ENCODE measurements at places on chromosomes 13 and 19. TPM values are rescaled to one million over a fixed set of nuclear protein-coding genes. Genes with fewer than 3 reads are reported as not detected.

The PRR36 gene
- total RNA-seq, result not detected

The OR2Z1 gene
- total RNA-seq, result not detected

The DCT gene
- not detected for total RNA-seq

The PLIN4 gene
- total RNA-seq, result 1.2 TPM

The CCDC61 gene
- total RNA-seq, result 11.2 TPM

The ZIC5 gene
- total RNA-seq, result not detected

The NLRP5 gene
- not detected for total RNA-seq

The ZFP30 gene
- 4.8 TPM for total RNA-seq
